DMS53 (cell line): ENCODE measurements at places on chromosomes 3 and 15.

- no peak for DNase-seq
Observed at GRCh38 chr3:165749821-165750220, 87.4 kb downstream of the BCHE start.

- no peak for DNase-seq
Observed at GRCh38 chr3:27985369-27986035, 255.9 kb upstream of the CMC1 start.

DNA sequence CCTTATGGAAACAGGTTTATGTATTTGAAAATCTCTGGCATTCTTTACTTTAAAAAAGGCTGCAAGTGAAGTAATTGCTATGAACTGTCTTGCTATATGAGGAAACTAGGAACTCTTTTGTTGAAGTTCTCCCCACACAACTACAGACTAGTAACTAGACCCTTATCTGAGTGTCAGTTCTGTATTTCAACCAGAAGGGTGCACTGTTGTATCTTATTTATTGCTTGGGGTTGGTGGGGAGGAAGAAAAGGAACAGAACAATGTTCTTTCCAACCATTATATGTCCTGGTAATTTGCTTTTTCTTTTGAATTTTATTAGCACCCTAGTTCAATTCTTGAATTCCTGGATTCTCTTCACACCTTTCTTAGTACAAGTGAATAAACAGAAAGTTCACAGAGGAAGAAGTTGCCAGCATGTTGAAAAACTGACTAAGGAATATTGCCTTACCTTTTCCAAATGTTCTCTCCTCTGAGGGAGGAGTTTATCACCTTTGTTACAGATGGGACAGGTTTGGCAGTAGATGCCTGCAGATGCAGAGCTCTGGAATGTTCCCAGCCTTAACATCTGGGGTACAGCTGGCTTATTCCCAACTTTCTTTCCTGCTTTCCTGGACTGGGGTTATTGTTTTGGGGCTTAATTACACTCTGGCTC is 162.4 kb upstream of the CFAP20DC start:
- peak; percentile 47 for DNase-seq

DNA sequence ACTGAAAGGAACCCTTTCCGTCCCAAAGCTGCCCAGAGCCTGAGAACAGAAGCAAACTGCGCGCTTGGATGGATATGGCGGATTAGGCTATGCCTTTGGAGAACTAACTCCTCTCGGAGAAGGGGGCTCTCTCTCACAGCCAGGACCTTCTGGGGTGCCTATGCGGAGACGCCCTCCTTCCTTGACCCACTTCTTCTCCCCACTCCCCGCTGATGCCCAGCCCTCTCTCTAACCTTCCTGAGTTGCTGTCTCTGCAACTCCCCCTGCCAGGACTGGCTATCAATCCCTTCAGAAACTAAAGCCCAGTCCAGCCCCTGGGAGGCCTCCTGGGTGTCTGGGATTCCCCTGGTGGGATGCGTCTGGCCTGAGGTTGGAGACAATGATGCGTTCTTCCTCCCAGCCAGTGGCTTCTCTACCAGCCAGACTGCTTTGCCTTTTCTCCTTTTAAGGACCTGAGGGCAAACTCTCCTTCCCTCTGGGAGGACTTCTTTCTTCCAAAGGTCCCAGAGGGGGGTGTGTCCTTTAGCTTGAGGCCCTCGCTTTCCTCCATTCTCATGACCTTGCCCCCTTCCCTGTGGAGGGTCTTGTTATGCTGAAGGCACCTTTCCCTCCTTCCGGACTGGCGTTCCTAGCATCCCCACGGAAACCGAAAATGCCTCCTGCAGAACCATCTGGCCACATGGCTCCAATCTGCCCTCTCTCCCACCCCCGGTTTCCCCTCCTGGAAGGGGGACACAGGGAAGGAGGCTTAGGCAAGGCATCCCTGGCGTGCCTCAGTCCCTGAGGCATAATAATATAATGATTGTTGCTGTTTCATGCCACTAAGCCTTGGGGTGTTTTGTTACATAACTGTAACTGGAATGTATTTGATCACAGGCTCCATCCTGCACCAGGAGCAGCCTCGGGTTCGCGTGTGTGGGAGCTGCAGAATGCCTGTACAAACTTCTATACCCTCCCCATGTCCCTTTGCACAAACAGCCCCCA is 63.4 kb upstream of the C15orf39 start:
- no peak for DNase-seq

GRCh38 chr15:51299187-51300015 is 39.0 kb downstream of the CYP19A1 start:
- DNase-seq, result peak; percentile 92

GRCh38 chr3:111768571-111769100 is 90.4 kb upstream of the PHLDB2 start:
- no peak for DNase-seq

GRCh38 chr3:124559846-124560574 is 170.2 kb upstream of the UMPS start:
- DNase-seq, result peak; percentile 82

GRCh38 chr15:55289011-55289745 is 435 bp downstream of the RAB27A start:
- peak; percentile 45 for DNase-seq

DNA sequence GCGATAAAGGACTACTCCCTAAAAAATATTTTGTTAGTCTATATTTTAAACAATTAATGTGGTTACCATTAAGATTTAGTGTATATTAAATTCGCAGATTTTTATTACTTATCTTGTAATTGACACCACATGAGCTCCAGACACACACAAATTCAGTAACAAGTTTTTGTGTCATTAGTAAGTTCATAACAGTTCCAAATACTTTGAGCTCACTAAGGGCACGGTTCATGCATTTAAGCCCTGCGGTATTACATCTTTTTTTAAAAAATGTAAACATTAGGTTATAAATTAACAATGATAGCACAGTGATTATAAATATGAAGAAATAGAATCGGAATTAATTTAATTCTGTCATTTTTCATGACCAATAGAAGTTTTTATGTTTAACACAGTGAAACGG is 317.3 kb downstream of the ZNF385D start:
- DNase-seq, result no peak

DNA sequence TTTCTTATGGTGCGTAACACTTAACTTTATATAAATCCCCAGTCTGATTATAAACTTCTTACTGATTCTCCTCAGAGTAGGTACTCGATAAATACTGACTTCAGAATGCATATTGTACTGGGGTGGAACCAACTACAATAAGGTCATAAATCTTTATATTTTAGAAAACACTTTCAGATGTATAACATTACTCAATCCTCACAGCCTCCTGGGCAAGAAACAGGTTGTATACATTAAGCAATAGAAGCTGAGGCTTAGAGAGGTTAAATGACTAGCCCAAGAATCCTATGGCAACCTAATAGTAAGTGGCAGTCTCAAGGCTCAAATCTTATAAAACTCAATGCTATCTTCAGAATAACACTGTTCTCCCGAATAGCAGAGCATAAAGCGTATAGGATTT is 9.1 kb downstream of the VPS13C start:
- DNase-seq, result no peak

GRCh38 chr3:105957722-105958121 is 88.9 kb upstream of the CBLB start:
- DNase-seq, result no peak

- DNase-seq, result peak; percentile 45
Observed at GRCh38 chr3:66642484-66642883, 141.7 kb upstream of the LRIG1 start.

DNA sequence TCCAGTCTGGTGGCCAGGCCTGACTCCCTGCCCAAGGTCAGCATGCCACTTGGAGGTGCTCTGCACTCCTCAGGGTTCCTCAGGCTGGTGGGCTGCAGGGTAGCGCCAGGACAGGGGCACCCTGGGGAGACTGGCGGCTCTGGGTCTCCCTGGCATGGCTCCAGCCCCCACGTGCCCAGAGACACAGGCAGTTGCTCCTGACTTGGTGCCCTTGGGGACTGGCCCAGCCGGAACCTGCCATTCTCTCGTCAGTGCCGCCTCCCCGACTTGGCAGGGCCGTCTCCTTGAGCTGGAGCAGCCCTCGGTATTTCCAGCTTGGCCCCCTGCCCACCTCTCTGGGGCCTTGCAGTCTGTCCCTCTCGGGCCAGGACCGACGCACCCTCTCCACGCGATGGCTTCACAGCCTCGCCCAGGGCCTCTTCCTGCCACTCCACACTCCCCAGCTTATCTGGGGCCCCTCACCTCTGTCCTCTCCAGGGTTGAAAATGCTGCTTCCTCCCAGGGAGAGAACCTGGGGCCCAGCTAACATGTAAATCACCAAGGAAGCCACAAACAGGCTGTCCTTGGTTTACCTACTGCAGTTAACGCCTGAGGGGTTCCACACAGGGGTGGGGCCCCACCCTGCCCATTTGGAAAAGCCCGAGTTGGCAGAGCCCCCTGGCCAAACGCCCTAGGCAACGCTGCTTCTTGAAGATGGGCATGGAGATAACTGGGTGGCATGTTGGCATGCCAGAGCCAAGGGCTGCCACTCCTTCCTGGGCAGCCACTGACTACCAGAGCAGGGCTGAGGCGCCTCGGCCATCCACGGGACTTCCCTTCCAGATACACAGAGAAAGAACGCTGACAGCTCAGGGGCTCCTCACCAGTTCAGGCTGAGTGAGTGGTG is 61.4 kb downstream of the SMAD6 start:
- no peak for DNase-seq

DNA sequence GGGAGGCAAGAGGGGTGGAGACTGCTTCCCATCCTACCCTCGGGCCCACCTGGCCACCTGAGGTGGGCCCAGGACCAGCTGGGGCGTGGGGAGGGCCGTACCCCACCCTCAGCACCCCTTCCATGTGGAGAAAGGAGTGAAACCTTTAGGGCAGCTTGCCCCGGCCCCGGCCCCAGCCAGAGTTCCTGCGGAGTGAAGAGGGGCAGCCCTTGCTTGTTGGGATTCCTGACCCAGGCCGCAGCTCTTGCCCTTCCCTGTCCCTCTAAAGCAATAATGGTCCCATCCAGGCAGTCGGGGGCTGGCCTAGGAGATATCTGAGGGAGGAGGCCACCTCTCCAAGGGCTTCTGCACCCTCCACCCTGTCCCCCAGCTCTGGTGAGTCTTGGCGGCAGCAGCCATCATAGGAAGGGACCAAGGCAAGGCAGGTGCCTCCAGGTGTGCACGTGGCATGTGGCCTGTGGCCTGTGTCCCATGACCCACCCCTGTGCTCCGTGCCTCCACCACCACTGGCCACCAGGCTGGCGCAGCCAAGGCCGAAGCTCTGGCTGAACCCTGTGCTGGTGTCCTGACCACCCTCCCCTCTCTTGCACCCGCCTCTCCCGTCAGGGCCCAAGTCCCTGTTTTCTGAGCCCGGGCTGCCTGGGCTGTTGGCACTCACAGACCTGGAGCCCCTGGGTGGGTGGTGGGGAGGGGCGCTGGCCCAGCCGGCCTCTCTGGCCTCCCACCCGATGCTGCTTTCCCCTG is 2.2 kb upstream of the FES start:
- DNase-seq, result no peak

DNA sequence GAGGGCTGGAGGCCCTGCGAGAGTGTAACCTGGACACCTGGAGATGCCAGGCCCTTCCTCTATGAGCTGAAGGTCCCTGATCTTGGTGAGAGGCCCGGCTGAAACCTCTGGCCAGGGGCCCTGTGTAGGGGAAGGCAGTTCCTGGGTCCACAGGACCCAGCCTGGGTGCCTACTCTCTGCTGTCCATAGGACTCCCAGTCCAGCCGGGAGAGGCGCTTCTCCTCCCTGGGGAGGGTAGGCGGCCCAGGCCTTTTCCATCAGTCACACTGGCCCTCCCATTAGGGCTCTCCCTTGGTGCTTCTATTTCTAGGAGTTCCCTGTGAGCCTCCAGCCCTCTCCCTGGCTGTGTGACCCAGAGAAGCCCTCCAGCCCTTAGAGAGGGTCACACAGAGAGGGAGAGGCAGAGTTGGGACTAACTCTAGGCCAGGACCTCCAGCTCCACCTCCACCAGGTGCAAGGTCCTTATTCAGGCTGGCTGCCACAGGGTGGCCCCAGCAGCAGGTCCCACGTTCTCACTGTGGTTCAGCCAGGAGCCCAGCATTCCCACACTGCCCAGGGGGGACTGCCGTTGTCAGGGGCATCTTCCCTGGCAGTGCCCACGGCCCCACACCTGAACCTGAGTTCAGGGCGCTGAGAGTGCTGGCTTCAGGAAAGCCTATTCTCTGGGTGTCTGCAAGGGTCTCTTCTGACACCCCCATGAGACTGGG is 146.8 kb downstream of the SMAD6 start:
- no peak for DNase-seq

GRCh38 chr3:149646181-149646766 is 11.6 kb downstream of the WWTR1 start:
- DNase-seq, result peak; percentile 2

- peak; percentile 92 for DNase-seq
Observed at GRCh38 chr15:64702816-64703631, 72.4 kb downstream of the RBPMS2 start.

- DNase-seq, result no peak
Observed at GRCh38 chr15:92715758-92716157, 60.2 kb upstream of the FAM174B start.

GRCh38 chr15:72063186-72063585 is 54.8 kb downstream of the MYO9A start:
- no peak for DNase-seq

- DNase-seq, result no peak
Observed at GRCh38 chr3:42530073-42530472, 27.6 kb downstream of the VIPR1 start.

GRCh38 chr3:158295771-158296170 is 185.9 kb downstream of the RSRC1 start:
- no peak for DNase-seq

GRCh38 chr3:107894998-107895397 is 195.8 kb downstream of the CD47 start:
- DNase-seq, result no peak

- DNase-seq, result no peak
Observed at GRCh38 chr3:72721683-72722381, 126.4 kb downstream of the SHQ1 start.

GRCh38 chr15:43544266-43544665 is 26.9 kb downstream of the MAP1A start:
- DNase-seq, result no peak

DNA sequence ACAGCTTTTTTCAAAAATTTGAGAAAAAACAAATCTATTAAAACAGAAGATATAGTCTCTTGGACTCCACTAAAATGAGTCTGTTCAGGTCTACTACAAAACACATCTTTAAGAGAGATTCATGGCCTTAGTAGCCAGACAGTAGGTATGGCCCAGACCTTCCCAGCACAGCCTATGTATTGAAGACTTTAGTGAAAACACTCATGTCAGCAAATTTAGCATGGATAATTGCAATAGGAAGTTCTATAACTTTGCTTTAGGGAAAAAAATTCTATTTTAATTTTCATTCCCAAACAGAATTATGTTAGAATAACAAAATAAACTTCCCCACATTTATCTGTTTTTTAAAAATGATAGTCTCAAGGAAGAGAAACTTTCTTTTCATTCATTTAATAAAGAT is 976.6 kb downstream of the FHIT start:
- no peak for DNase-seq

DNA sequence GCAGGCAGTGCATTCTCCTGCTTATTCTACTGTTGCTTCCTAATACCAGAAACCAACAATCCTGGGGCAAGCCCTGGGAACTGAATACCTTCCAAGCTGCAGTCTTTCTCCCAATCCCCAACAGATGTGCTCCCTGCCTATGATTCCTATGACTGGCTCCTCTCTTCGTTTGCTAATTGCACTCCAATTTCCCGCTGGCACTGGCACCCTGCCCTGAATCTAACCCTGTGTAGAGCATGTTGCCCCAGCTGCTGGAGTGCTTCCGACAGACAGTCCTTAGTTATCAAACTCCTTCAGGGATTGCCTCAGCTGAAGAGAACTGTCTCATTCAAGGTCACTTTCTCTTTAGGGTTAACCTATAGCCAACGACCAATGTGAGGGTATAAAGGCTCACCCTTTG is 214.1 kb downstream of the NECTIN3 start:
- DNase-seq, result no peak

GRCh38 chr3:185423178-185423577 is 60.2 kb downstream of the MAP3K13 start:
- DNase-seq, result peak; percentile 70
